Left renal cortex interstitium (tissue), 4 donors: ENCODE measurements at places on chromosomes 6 and 20. TPM values are rescaled to one million over a fixed set of nuclear protein-coding genes. Genes with fewer than 3 reads are reported as not detected.

GRCh38 chr20:55004044-55004443 is 528.7 kb downstream of the DOK5 start:
- DNase-seq, result no peak

DNA sequence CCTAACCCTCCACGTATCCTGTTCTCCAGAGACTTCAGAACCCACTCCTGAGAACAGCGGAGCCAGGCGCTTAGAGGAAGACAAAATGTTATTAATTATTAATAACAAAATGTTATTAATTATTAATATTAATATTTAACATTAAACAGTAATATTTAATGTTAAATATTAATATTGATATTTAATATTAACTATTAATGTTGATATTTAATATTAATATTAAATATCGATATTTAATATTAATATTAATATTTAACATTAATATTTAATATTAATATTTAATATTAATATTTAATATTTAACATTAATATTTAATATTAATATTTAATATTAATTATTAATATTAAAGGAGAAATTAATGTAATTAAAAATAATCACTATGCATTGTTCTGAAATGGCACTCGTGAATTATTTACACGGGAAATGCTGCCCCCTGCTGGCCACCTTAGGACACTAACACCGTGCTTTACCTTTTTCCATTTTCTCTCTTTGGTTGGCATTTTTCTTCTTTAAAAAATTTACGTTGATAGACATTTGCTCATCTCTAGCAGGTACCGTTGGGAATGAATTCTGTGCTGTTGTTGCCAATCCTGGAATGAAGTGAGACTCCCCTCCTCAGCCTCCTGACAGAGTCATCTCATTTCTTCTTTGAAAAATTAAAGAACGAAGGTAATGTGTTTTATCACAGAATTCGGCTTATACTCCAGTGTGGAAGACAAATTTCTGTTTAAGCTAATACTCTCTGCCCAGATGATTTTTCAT is 7.5 kb upstream of the GGTLC1 start:
- DNase-seq, result no peak

Gene DEFB124
- 0.37 TPM for polyA plus RNA-seq

Gene NHSL1
- polyA plus RNA-seq, result 15.1 TPM

Gene ANGPT4
- polyA plus RNA-seq, result 0.40 TPM

GRCh38 chr6:79802657-79803300 is 144.6 kb downstream of the ELOVL4 start:
- no peak for DNase-seq

DNA sequence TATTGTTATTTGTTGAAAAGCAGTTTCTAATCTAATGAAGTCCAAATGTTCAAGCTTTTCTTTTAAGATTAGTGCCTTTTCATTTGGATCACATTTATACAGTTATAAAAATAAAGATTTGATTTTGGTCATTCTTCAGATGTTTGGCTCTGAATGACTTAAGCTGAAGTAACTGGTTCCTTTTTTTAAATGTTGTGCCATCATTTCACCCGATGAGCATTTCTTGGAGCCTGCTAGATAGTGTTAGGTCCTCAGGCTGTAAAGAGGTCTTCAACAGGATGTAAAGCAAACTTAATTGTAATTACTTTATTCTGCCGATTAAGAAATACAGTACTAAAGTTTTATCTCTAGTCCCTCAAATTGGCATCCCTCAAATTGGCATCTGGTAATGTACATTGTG is 41.2 kb upstream of the ASIP start:
- no peak for DNase-seq

Gene FERMT1
- 3.8 TPM for polyA plus RNA-seq

GRCh38 chr6:44006123-44006871 is 121.0 kb downstream of the MRPL14 start:
- no peak for DNase-seq

Gene TRIM40
- 0.08 TPM for polyA plus RNA-seq

DNA sequence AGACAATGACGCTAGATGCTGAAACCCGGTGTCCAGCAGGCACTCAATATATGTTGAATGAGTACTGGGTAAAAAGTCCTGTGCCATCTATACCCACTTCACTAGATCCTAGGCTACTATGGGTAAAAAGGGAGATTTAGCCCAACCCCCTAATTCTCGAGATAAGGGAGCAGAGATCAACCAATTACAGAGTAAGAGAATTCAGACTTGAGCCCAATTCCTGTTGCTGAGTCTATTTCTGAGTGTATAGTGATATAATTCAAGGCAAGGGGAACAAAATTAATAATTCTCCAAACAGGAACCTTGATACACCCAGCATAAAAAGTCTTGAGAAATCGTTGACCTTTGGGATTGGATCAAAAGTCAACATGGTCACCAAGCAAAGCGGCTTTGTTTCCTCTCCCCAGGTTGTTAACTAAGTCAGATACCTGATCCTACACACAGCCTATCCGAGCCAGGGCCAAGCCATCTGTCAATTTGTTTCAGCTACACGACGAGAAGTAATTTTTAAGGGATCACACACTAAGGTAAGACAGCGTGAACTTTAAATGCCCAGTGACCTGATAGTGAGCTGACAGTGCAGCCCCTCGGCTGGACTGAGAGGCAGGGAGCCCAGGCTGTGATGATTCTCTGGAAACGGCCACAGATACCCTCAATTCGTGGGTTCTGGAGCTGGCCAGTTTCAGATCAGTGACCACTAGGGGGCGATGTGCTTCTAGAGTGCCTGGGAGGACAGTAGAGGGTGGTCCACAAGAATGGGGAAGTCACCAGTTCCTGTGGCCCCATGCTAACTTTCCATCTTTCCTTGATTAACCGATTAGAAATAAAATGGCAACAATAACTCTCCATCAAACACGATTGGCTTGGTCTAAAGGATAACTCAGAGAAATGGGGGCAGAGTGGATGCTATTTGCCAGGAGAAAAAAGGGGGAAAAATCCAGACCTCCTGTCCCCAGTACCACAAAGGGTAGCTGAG is 46.2 kb downstream of the SLC22A23 start:
- DNase-seq, result no peak

Gene TAGAP
- 0.73 TPM for polyA plus RNA-seq

GRCh38 chr6:162857326-162857725 is 129.6 kb downstream of the PACRG start:
- DNase-seq, result no peak

DNA sequence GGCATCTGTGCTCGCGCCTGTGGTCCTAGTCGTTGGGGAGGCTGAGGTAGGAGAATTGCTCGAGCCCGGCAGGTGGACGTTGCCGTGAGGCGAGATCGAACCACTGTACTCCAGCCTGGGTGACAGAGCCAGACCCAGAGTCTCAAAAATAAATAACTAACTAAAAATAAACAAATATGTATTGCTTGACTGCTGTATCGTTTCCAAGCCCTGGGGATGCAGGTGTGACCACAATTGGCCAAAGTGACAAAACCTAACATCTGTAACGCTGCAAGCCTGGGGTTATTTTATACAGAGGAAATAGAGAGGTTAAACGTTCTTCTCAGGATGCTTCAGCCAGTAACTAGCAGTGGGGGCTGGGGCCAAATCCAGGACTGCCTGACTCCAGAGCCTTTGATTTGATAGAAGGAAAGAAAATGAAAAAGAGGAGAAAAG is 1.9 kb upstream of the SRSF3 start:
- no peak for DNase-seq

DNA sequence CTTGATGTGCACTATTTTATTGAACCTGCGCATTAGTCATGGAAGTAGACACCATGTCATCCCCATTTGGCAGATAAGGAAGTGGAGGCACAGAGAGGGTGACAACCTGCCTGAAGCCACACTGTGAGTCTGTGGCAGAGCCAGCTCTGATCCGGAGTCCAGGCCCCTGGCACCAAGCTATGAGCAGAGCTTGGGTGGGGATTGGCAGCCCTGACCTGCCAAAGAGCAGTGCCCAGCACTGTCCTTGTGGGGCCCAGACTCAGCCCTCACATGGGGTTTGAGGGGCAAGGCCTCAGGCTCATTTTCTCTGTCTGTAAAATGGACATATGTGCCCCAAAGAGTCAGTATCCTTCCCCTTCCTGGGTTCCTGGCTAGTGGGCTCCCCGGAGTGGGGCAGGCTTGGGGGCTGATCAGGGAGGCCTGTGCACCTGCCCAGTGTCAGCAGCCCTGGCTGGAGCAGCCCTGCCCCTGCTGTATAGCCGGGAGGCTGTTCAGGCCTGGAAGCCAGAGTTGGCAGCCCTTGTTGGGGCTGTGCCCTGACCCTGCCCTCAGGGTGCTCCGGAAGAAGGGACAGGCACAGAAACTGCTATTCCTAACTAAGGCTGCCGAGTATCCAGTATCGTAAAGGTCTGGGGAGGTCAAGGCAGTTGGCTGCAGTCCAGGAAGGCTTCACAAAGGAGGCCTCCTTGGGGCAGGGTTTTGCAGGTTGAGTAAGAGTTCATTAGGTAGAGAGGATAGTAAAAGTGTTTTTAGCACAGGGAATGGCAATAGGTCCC is 38.7 kb downstream of the TGM2 start:
- no peak for DNase-seq

Gene MRAP2
- polyA plus RNA-seq, result 3.2 TPM

DNA sequence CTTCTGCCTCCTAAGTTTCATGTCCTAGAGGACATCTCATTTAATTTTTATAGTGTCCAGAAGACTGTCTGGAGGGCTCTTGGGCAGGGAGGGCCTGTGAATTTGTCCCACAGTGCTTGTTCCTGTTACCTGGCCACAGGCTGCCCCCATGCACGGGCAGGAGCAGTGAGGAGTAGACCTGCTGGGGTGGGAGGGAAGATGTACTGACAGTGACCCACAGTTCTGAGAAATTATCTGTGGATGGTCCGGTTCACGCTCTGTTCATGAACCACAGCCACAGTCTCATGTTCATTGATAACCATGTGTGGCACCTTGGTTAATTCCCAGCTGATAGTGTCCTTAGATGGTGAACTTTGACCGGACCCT is 18.8 kb upstream of the ZNF831 start:
- DNase-seq, result no peak

GRCh38 chr20:17898548-17898994 is 70.0 kb downstream of the SNX5 start:
- no peak for DNase-seq

Gene TUBB2B
- 113 TPM for polyA plus RNA-seq

Gene MEI4
- polyA plus RNA-seq, result 1.8 TPM

- DNase-seq, result no peak
Measured at GRCh38 chr6:136792095-136792409, 225 bp downstream of the MAP3K5 start.

Gene TOX2
- polyA plus RNA-seq, result 4.1 TPM

DNA sequence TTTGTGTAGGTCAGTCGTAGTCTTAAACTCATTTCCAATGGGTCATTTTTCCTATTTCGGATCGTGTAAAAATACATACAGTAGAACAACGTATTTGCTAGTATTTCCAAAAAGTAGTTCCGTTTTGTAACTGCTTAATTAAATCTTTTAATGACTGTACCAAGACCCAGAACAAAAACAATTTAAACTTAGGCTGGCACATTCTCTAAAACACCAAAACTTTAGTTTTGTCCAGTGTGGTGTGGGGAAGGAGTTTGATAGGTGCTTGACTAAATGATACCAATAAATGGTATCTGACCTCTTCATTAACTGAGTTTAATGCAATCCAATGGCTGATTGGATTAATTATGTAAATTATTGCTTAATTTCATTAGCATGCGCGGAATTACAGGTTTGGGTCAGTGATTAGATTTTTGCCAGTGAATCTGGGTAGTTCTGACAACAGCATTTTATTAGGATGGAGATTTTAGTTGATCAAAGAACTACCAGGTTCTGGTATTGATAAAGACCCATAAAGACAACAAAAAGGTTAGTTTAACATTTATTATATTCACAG is 20.8 kb downstream of the OR2B2 start:
- no peak for DNase-seq

DNA sequence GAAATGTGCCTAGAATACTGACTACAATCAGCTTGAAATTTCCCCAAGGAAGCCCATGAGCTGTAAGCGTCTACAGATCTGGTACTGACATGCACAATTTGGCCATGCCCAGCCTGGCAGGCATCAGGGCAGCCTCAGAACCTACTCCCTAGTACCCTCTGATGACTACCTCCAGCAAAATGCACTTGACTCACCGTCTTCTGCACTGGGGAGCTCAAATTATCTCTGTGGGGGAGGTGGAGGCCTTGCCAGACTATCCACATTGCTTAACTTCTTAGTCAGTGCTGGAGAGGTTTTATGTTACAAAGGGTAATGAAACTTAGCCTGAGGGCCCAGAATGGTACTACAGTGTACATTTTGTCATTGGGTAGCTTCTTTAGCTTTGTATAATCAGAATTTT is 126.0 kb upstream of the ADGRF1 start:
- no peak for DNase-seq

Gene SLC35D3
- 0.14 TPM for polyA plus RNA-seq

DNA sequence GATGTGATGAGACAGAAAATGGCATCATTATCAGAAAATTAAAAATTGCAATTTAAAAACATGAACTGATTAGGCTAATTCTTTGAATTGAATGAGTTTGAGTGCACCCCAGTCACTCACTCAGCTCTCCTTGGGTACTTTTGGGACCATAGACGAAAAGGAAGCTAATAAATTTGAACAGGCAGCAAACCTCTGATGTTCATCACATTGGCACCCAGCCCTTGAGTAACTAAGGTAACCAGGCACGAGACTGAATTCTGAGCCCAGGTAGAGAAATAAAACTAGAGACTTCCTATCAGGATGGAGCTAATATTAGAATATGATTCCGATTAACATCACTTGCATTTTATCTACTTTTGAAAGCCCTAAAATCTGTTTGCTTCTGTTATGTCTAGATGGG is 80.9 kb upstream of the ISM1 start:
- DNase-seq, result no peak

DNA sequence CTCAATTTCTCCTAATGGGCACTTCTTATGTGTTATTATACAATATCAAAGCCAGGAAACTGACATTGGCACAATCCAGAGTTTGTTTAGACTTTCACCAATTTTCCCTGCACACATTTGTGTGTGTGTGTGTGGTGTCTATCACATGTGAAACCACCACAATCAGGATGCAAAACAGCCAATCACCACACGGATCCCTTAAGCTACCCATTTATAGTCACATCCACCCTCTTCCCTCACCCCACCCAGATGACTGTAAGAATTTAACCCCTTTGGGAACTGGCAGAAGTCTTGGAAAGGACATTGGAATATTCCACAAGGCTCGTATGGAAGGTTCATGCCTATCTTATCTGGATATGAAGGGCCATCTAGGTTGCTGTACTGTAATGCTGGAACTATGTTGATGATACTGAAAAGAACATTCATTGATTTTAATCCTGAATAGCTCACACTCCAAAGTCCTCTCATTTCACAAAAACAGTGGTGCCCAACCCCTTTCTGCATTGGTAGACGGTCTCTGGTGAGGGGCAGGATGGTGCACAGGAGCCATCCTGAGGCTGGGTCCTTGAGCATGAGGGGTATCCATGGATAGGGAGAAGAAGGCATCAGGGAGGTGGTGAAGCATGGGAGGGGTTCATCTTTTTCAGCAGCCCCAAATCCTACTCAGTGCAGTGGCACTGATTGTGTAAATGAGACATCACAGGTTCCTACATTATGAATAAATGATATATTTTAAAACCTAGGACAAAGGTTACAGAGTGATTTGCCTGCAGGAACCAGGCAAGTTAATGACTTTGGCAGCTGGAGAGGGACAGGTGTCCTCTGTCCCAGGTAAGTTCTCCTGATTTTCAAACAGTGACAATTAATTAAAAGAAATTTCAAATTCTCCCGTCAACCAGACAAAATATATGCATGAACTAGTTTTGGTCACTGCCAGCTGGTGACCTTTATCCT is 12.1 kb upstream of the CTCFL start:
- DNase-seq, result no peak

Gene HSPA1L
- polyA plus RNA-seq, result 3.6 TPM

- no peak for DNase-seq
Measured at GRCh38 chr6:56938649-56939191, 16.2 kb upstream of the BEND6 start.

Gene PRRT1
- polyA plus RNA-seq, result 4.4 TPM
